Aorta (tissue), 5 donors: ENCODE measurements at places on chromosomes 12 and 14. TPM values are rescaled to one million over a fixed set of nuclear protein-coding genes. Genes with fewer than 3 reads are reported as not detected.

Gene LHX5
- not detected for polyA plus RNA-seq

DNA sequence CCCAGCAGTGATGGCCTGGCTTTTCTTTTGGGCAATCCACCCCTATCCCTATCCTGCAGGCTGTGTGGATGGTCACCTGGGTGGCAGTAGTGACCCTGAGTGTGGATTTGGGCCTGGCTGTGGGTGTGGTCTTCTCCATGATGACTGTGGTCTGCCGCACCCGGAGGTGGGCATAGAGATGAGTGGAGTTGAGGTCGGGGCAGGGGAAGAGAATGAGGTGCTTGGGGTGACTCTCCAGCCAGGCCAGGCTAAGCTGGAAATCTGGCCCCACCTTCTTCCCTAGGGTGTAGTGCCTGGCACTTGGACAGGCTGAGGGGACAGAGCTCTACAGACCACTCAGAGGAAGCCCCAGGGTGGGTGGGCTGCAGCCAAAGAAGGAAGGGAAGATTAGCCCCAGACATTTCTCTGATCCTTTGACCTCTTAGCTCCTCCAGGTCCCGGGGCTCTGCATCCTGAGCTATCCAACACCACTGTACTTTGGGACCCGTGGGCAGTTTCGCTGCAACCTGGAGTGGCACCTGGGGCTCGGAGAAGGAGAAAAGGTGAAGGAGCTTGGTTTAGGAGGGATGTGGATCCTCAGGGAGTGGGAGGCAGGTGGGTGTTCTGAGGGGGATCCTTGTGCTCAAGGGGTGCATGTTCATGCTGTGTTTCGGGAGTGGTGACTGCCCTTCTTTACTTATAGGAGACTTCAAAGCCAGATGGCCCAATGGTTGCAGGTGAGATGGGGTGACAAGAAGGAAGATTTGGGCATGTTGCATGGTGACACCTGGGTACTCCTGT lies 8.4 kb downstream of the B4GALNT1 start:
- H3K4me3 ChIP-seq = no peak overlapping the region
- no peaks in the 10 kb centered on the region for H3K36me3 ChIP-seq
- no peak for DNase-seq
- H3K27me3 ChIP-seq = no peaks in the 10 kb centered on the region
- H3K27ac ChIP-seq = no peak overlapping the region
- no peaks in the 10 kb centered on the region for H3K4me1 ChIP-seq

DNA sequence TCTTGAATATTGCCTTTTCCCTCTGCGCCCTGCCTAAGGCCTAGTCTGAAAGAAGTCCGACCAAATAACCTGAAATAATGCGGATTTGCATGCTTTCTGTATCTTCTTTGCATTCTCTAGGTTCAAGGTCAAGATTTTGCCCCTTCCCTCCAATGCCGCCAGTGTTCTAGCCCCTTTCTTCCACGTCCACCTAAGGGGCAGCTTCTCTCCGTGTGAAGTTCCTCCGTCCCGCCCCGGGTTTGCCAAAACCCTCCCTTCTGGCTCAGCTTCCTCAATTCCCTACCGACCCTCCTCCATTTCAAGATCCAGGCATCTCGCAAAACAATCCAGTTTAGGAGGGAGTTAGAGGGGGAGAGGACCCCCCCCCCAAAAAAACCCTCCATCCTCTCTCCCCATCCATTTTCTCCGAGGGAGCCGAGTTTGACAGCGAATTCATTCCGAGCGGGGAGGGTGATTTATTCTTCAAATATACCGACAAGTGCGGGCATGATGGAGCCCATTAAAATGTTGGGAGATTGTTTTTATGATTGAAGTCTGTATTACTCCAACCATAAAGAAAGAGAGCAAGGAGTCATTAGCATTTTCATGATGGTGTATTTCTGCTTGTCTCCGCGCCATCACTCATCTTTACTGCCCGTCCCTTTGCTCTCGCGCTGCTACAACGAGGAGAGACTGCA lies 20.9 kb upstream of the ATP5MC2 start:
- H3K27ac ChIP-seq = no peak overlapping the region
- H3K27me3 ChIP-seq = no peaks in the 10 kb centered on the region
- no peaks in the 10 kb centered on the region for H3K4me1 ChIP-seq
- DNase-seq = no peak

DNA sequence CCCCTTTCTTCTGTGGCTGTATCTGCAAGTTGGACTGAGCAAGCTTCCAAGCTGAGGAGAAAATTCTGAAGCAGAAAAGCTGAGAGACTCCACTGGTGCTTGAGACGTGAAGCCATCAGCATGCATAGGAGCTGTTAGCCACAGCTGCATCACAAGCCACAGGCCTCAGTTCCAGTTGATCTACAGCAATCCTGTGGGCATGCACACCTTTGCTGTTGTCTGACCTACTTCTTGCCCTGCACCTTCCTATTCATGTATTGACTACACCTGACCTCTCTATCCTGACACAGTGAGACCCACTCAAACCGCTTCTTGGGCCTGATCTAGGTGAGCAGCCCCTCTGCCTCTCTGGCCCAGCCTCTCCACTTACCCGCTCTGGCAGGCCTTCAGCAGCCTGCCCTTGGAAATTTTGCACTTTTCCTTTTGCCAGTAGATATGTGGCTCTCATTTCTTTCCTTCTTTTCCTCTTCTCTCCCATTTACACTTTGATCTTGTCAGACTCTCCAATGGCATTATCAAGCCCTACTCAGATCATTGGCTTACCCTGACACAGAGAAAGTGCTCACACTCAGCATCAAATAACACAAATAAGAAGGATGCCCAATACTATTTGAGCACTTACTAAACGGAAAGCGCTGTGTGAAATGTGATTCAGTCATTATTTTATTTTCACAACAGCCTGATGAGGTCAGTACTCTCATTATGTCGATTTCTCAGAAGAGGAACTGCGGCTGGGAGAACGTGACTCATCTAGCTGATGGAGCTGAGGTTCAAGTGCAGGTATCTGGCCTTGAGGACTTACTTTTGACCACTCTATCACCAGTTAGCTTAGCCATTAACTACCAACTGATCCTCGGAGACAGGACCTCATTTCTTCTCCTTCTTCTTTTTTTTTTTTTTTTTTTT lies 21.9 kb upstream of the PTGR2 start:
- H3K27me3 ChIP-seq = no peaks in the 10 kb centered on the region
- DNase-seq = peak; percentile 61
- H3K4me1 ChIP-seq = no peaks in the 10 kb centered on the region
- no peak overlapping the region for H3K4me3 ChIP-seq
- H3K27ac ChIP-seq = no peak overlapping the region
- no peaks in the 10 kb centered on the region for H3K36me3 ChIP-seq

DNA sequence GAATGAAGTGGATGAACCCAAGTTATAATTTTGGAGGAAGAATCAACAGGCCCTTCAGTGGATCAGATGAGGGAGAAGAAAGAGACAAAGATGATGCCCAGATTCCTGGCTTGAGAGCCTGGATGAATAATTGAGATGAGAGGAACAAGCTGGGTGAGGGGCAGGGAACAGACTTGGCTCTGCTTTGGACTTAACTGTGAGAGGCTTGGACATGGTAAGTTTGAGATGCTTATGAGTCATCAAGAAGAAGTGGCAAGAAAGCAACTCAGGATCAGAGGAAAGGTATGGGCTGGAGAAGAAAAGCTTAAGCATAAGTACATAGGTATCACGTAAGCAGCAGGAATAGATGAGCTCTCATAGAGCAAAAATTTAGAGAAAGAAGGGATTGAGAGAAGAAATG lies 55.3 kb downstream of the FIGNL2 start:
- H3K4me1 ChIP-seq = no peaks in the 10 kb centered on the region
- H3K4me3 ChIP-seq = no peak overlapping the region
- H3K27ac ChIP-seq = no peak overlapping the region
- DNase-seq = no peak
- H3K36me3 ChIP-seq = no peaks in the 10 kb centered on the region
- H3K27me3 ChIP-seq = no peaks in the 10 kb centered on the region

DNA sequence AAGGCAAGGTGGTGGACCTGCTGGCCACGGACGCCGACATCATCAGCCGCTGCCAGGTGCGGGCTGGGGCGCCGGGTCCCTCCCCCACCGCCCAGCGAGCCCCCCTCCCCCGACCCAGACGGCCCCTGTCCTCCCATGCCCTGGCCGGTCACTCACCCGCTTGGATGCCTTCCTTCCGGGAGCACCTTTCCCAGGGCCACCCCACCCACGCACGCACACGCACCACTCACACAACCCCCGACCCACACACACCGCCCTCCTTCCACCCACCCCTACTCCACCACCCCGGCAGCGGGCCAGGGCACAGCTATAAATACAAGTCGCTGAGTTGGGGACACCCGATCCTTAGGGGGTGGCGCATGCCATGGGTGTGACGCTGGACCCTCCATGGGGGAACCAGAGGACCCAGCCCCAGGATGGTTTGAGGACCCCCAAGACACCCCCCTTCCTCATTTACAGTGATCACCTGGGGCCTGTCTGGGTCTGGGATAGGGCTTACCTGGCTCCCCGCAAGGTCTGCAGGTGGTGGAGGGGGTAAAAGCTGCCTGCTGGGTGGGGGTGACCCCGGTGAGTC lies 465 bp downstream of the ADSS1 start:
- peak overlapping the region; percentile 25 for H3K27ac ChIP-seq
- no peaks in the 10 kb centered on the region for H3K4me1 ChIP-seq
- H3K27me3 ChIP-seq = no peaks in the 10 kb centered on the region

DNA sequence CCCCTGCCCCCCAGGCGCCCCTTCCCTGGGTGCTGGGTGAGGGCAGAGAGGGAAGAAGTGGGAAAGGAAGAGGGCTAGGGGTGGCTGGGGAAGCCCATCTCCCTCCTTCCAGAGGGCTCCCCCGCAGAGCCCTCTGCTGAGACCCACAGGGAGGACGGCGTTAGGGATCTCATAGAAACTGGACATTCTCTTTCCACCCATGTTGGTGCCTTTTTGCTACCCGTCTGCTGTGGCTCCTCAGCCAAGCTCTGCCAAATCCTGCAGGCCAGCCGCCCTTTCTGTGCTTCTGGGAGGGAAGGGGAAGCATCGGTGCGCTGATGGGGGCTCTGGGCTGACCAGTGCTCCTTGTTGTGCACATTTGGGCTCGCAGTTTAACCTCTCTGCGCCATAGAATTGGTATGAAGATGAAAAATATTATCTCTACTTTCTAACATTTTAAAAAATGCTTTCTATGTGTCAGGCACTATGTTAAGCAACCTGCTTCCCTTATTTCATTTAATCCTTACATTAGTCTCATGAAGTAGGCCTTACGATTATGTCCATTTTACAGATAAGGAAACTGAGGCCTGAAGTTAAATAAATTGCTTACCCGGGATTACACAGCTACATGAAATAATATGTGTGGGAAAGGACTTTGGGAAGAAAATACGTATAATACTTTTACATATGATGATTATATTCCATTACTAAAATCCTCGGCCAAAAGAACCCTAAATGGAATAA lies 981 bp downstream of the SLC48A1 start:
- H3K36me3 ChIP-seq = no peaks in the 10 kb centered on the region
- DNase-seq = no peak
- H3K4me1 ChIP-seq = no peaks in the 10 kb centered on the region
- no peaks in the 10 kb centered on the region for H3K27me3 ChIP-seq
- H3K27ac ChIP-seq = no peak overlapping the region

GRCh38 chr12:105227879-105228278 lies 8.1 kb downstream of the APPL2 start:
- no peak overlapping the region for H3K27ac ChIP-seq
- H3K4me1 ChIP-seq = no peaks in the 10 kb centered on the region
- H3K27me3 ChIP-seq = no peaks in the 10 kb centered on the region
- peaks cover 2% of the 10 kb centered on the region for H3K36me3 ChIP-seq
- no peak for DNase-seq
- H3K4me3 ChIP-seq = no peak overlapping the region

Gene RHOJ
- polyA plus RNA-seq = 10.8 TPM

- H3K4me3 ChIP-seq = no peak overlapping the region
- no peak overlapping the region for H3K27ac ChIP-seq
- H3K27me3 ChIP-seq = no peaks in the 10 kb centered on the region
- no peaks in the 10 kb centered on the region for H3K36me3 ChIP-seq
- no peak for DNase-seq
- H3K4me1 ChIP-seq = no peaks in the 10 kb centered on the region
Measured at GRCh38 chr12:95740751-95741150, 49.8 kb downstream of the NTN4 start.

Gene HOXC12
- polyA plus RNA-seq = not detected

DNA sequence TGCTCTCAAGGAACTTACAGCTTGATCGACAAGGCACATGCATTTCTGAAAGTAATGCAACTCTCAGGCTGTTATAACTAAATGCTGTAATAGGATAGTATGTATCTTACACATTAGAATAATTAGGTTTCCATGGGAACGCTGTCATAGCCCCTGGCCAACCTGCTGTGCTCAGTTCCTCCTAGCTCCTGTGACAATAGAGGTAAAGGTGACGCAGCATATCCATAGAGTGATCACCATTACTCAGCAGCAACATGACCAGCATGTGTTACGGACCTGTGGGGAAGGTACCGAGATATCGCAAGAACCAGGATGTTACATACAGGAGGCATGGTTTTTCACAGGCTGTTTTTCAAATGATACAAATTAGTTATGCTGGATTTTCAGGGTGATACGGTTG lies 150.7 kb downstream of the CAND1 start:
- no peak for DNase-seq
- H3K4me3 ChIP-seq = no peak overlapping the region
- no peaks in the 10 kb centered on the region for H3K36me3 ChIP-seq
- no peaks in the 10 kb centered on the region for H3K27me3 ChIP-seq
- no peaks in the 10 kb centered on the region for H3K4me1 ChIP-seq
- H3K27ac ChIP-seq = no peak overlapping the region

Gene LGR5
- 0.50 TPM for polyA plus RNA-seq

Gene KRT71
- not detected for polyA plus RNA-seq

DNA sequence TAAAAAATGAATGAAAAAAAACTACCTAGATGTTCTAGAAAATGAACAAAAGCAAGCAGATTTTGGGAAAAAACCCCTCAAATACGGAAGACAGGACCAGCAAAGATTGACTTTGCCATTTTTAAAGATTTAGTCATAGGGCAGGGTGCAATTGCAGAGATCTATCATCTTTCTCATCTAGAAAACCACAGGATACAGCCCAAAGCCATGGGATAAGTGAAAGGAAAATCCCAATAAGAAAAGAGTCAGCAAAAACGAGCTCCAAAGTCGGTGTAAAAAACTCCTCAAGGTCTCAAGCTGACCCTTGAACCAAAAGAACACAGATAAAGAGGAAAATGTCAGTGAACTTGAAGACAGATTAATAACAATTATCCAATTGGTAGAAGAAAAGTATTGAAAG lies 28.0 kb downstream of the CEP290 start:
- no peaks in the 10 kb centered on the region for H3K36me3 ChIP-seq
- no peaks in the 10 kb centered on the region for H3K4me1 ChIP-seq
- no peak overlapping the region for H3K4me3 ChIP-seq

GRCh38 chr14:54574528-54574927 lies 7.6 kb downstream of the SAMD4A start:
- no peak overlapping the region for H3K27ac ChIP-seq
- DNase-seq = no peak
- no peaks in the 10 kb centered on the region for H3K27me3 ChIP-seq
- peaks cover 6% of the 10 kb centered on the region for H3K4me1 ChIP-seq

DNA sequence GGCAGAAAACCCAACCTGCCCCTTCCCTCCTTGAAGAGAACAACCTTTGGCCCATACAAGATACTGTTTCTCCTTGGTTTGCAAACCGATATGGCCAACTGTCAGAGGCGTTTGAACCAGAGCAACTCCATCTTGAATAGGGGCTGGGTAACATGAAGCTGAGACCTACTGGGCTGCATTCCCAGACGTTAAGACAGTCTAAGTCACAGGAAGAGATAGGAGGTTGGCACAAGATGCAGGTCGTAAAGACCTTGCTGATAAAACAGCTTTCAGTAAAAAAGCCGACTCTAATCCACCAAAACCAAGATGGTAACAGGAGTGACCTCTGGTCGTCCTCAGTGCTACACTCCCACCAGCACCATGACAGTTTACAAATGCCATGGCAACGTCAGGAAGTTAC lies 42.7 kb upstream of the TMEM132C start:
- no peaks in the 10 kb centered on the region for H3K4me1 ChIP-seq
- no peak overlapping the region for H3K4me3 ChIP-seq
- H3K27me3 ChIP-seq = no peaks in the 10 kb centered on the region
- no peak for DNase-seq
- no peaks in the 10 kb centered on the region for H3K36me3 ChIP-seq
- no peak overlapping the region for H3K27ac ChIP-seq
